Stomach (tissue), 19 donors: ENCODE measurements at places on chromosomes 13 and 19.
A peak's percentile ranks its signal among the peaks of the same experiment; 100 is the strongest.

- DNase-seq, result no peak
Observed at GRCh38 chr19:14413693-14414181, 5.4 kb downstream of the DDX39A start.

DNA sequence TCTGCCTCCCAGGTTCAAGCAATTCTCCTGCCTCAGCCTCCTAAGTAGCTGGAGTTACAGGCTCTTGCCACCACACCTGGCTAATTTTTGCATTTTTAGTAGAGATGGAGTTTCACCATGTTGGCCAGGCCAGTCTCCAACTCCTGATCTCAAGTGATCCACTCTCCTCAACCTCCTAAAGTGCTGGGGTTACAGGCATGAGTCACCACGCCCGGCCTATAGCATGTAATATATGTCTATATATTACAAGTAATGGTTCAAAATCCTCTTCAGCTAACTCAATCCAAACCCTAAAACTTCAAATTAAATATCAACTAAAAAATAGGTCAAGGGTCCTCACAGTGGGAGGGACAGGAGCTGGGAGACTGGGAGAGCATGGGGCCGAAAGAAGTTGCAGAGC lies 28.0 kb downstream of the FPR3 start:
- DNase-seq, result no peak

DNA sequence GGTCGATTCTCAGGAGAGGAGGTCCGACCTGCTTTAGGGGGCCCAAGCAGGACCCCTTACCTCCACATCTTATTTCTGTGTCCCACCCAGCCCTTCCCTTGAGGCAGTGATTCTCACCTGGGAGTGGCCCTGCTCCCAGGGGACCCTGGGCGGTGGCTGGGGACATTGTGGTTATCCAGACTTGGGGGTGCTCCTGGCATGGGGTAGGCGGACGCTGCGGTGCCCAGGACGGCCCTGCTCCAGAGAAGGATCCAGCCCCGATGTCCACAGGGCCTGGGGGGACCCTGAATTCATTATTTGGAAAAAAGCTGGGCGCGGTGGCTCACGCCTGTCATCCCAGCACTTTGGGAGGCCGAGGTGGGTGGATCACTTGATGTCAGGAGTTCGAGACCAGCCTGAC lies 84.4 kb downstream of the GADD45B start:
- DNase-seq, result no peak

GRCh38 chr19:44627631-44628030 lies 14.3 kb downstream of the IGSF23 start:
- DNase-seq, result no peak

- DNase-seq, result no peak
Observed at GRCh38 chr13:49859560-49859959, 67.1 kb upstream of the KPNA3 start.

DNA sequence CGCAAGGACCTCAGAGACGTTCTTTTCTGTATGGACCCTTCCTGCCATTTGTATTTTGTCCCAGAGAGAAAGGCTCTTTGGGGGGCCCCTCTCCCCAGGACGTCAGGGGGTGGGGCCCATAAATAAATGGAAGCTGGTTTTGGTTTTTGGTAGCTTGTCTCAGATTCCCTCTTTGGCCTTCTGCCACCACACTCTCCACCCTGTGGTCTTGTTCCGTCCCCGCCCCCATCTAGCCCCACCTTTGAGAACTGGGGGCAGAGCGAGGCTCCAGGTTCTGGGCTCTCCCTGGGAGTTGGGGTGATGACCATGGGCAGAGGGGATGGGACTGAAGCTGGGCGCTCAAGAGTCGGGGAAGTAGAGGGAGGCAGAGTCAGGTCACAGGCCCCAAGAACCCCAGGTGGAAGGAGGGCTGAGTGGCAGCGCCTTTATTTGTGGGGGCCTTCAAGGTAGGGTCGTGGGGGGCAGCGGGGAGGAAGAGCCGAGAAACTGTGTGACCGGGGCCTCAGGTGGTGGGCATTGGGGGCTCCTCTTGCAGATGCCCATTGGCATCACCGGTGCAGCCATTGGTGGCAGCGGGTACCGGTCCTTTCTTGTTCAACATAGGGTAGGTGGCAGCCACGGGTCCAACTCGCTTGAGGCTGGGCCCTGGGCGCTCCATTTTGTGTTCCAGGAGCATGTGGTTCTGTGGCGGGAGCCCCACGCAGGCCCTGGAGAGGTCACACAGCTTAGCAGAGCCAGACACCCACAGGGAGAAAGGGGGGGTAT lies 3.3 kb downstream of the ISYNA1 start:
- peak; percentile 46 for DNase-seq

DNA sequence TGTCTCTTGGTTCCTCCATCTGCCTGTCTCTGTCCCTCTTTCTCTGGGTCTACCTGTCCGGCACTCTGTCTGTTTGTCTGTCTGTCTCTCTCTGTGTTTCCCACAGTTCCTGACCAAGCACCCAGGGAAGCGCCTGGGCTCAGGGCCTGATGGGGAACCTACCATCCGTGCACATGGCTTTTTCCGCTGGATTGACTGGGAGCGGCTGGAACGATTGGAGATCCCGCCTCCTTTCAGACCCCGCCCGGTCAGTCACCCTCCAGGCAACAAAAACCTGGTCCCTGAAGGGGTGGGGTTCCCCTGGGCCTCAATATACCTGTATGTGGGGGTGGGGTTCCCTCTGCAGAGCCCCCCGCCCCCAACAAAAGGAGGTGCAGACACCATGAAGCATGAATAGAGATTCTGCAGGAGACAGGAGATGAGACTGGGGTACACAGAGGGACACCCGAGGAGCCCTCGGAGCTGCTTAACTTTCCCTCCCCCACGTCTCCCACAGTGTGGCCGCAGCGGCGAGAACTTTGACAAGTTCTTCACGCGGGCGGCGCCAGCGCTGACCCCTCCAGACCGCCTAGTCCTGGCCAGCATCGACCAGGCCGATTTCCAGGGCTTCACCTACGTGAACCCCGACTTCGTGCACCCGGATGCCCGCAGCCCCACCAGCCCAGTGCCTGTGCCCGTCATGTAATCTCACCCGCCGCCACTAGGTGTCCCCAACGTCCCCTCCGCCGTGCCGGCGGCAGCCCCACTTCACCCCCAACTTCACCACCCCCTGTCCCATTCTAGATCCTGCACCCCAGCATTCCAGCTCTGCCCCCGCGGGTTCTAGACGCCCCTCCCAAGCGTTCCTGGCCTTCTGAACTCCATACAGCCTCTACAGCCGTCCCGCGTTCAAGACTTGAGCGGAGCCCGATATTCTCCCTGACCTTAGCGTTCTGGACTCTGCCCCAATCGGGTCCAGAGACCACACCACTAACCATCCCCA lies 2.6 kb upstream of the CACNG7 start:
- peak; percentile 66 for DNase-seq

DNA sequence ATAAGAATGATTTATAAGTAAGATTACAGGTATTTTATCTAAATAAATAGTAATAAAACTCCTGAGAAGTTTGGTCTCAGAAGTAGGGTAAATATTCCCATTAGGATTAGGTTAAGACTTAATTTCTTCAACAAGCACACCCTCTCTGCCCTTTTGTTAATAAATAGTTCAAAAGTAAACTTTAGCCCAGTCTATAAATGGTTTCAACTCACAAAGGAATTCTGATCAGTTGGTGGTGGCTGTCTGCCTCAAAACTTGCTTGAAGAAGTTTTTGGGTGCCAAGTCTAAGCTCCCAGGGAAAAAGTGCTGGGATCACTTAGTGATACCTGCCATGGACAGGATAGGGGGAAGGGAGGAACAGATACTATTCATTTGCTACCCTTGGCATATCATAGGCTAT lies 22.9 kb downstream of the MBNL2 start:
- DNase-seq, result no peak

- peak; percentile 1 for DNase-seq
Observed at GRCh38 chr13:100537951-100538462, 50.6 kb downstream of the GGACT start.
